ENCODE measurements at places on chromosomes 3 and 15.

GRCh38 chr3:160434071-160434470 is 15.5 kb downstream of the TRIM59 start:
- DNase-seq, result no peak

- DNase-seq, result peak; percentile 80
Observed at GRCh38 chr15:65512807-65513416, 4.6 kb downstream of the DPP8 start.

- DNase-seq, result peak; percentile 71
Observed at GRCh38 chr3:152595975-152596821, 238.7 kb upstream of the P2RY1 start.

- no peak for DNase-seq
Observed at GRCh38 chr3:25697553-25697952, 32.8 kb upstream of the TOP2B start.

GRCh38 chr3:55720614-55721013 is 233.5 kb upstream of the WNT5A start:
- DNase-seq, result no peak

- no peak for DNase-seq
Observed at GRCh38 chr3:38115645-38116427, 21.1 kb downstream of the ACAA1 start.

Data from heart right ventricle (tissue), 16 donors.